ENCODE measurements at places on chromosomes 13 and 19.

- DNase-seq: no peak
Measured at GRCh38 chr13:98335721-98336120, 158.7 kb upstream of the RNF113B start.

DNA sequence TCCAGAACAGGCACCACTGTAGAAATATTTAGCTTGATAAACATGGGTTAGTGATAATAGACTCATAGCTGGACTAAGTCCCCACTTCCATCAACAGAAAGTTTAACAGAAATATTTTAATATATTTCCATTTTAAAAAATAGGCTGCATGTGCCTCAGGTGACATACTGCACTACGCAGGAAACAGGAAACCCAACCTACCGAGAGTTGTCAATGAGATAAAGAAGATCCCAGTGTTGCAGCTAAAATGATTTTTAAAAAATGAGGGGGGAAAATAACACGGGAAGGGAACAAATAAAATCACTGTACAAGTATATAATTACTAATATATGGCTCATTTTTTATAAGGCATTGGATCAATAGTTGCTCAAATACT lies 154.8 kb downstream of the TBC1D4 start:
- DNase-seq: no peak

DNA sequence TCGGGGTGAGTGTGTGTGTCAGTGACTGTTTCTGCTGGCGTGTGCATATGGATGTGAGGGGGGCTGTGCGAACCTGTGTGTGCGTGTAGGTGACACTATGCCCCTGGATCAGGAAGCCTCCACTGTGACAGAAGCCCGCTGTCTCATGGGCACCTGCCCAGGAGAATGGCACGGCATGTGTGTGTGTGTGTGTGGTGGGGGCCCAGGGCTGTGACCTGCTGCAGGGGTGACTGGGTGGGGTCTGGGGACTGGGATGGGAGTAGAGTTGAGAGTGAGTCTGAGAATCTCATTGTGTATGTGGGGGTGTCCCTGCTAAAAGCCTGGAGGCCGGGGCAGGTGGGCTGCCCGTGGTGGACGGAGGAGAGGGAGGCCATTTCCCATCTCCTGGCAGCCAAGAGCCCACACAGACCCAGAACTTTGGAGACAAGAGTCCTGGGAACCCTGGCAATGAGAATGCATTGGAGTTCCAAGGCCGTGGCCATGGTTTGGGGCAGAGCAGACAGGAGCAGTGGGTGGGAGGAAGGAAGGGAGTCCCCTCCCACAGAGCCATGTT lies 6.4 kb upstream of the TPM4 start:
- no peak for DNase-seq

DNA sequence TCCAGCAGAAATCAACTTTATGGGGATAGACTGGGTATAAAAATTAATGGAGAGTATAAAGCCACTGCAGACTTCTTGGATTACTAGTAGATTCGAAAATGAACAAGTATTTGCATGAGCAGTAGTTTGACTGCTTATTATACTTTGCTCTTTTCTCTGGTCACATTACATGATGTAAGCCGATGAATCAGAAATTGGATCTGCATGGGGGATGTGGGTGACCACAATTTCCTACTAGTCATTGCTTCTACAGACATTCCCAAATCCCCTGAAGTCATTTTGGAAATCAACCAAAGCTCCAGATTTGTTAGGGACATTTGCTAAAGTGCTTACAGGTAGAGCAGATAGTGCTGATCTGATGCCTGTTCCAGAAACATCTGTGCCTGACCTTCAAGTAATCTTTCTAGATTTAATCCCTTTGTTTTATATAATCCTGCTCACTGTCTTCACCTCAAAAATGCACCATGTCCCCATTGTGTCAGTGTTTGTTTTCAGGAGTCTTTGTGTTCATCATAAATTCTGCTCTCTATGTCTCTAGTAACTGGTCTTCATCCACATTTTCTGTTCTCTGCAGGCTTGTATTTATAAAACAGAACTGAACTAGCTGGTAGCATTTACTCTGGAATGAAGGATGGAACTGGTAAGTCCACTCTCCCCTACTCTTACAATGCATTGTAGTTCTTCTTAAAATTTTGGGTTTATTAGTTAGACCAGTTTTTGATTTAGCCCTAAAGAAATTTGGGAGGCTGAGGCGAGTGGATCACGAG lies 201.5 kb upstream of the CSNK1A1L start:
- no peak for DNase-seq

- DNase-seq: no peak
Measured at GRCh38 chr13:21849323-21849722, 178.4 kb downstream of the FGF9 start.

DNA sequence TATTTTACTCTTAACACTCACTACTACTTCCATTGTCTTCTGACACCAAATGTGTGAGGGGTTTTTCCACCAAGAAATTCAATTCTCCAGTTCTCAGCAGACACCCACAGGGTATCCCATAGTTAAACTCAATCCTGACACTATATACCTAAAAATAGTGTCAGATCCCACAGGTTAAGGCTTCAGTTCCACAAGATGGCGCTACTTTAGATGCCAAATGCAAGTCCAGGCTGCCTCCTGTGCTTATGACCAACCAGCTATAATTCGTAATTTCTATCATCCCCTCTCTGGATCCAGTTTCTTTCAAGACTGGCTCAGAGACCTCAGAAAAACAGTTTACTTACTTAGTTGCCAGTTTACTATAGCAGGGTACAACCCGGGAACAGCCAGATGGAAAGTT lies 1146.2 kb upstream of the SPRY2 start:
- DNase-seq: peak; percentile 6

GRCh38 chr13:54949735-54950134 lies 1921.1 kb downstream of the OLFM4 start:
- DNase-seq: no peak

Data from Ammon's horn (tissue), 1 donor.